Naive B cell (primary cell): ENCODE measurements at places on chromosomes 4 and X. TPM values are rescaled to one million over a fixed set of nuclear protein-coding genes. Genes with fewer than 3 reads are reported as not detected.

DNA sequence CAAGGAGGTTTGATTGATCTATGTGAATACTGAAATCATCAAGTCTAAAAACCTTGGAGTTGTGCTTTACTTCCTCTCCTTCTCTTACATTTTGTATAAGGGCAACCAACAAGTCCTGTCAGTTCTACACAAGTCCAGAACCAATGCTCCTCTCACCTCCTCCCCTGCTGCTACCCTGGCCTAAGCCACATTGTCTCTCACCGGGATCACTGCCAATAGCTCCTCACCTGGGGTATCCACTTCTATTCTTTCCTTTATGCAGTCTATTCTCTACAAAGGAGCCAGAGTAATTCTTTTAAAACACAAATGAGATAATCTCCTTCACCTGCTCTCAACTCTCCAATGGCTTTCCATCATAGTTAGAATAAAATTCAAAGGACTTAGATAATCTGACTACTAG lies 13.3 kb upstream of the ARHGEF6 start:
- DNase-seq: no peak

GRCh38 chr4:174461466-174462106 lies 60.7 kb downstream of the HPGD start:
- no peak for DNase-seq

DNA sequence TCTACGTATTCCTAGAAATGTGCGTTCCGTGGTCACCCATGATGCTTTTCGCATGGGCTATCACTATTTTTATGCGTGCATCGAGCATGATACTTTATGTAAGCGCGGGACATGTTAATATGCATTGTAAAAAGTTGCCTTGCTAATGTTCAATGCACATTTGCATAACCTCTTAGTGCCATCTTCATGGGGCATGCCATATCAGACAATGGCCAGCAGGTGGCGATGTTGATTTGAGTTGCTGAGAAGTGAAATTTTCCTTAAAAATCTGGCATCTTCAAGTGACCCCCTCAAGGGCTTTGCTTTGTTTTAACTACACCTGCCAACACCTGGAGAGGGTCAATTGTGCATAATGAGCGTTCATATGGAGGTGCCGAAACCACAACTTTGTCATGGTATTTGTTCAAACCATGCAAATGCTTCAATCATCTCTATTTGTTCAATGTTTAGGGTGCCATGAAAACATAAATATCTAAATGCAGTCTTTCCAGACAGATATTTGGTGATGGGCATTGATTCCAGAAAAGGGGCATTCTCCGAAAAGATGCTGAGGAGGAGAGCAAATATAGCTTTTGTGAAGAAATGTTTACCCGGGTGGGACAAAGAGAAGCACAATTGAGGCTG lies 833.9 kb upstream of the PRKX start:
- peak; percentile 33 for DNase-seq

GRCh38 chr4:76585272-76585671 lies 150.2 kb downstream of the SHROOM3 start:
- no peak for DNase-seq

The ARAP2 gene
- 15.9 TPM for polyA plus RNA-seq

The CXXC4 gene
- not detected for polyA plus RNA-seq

The DCX gene
- not detected for polyA plus RNA-seq
